Karpas-422 (cell line): ENCODE measurements at places on chromosomes 5 and 9. TPM values are rescaled to one million over a fixed set of nuclear protein-coding genes. Genes with fewer than 3 reads are reported as not detected.

The GALNT12 gene
- 14.9 and 16.2 TPM in 2 replicates for total RNA-seq

The LCN12 gene
- not detected in 2 replicates for total RNA-seq

DNA sequence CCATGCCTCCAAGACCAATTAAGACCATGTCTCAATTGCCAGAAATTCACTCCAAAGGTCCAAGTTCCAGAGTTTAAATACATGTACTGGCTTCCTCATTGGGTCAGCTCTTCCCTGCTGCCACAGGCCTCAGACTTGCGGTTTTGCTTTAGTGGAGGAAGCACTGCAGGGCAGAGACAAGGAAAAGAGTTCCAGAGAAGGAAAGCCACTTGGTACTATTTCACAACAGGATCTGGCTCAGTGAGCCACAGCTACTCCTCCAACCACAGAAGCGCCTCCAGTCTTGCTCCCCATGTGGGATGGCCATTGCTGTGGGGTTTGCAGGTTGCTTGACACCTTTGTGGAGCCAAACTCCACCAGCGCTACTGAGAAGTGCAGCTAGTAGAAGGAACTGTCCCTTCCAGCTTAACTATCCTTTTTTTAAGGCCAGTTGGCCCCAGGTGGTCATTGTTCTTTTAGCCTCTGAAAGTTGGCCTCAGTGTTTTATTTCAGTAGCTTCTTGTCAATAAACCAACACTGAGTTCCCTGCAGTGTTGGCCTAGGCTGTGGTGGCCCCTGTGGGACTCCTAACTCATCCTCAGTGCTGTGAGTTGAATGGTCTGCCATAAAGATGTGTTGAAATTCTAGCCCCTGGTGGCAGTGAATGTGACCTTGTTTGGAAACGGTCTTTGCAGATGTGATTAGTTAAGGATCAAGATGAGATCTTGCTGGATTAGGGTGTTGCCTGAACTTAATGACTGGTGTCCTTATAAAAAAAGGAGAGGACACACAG is 93.7 kb upstream of the DAP start:
- no peak for DNase-seq
- no peaks in the 10 kb centered on the region for H3K4me1 ChIP-seq
- H3K4me3 ChIP-seq = no peak overlapping the region
- no peak overlapping the region for H3K27ac ChIP-seq
- no peaks in the 10 kb centered on the region for H3K36me3 ChIP-seq

DNA sequence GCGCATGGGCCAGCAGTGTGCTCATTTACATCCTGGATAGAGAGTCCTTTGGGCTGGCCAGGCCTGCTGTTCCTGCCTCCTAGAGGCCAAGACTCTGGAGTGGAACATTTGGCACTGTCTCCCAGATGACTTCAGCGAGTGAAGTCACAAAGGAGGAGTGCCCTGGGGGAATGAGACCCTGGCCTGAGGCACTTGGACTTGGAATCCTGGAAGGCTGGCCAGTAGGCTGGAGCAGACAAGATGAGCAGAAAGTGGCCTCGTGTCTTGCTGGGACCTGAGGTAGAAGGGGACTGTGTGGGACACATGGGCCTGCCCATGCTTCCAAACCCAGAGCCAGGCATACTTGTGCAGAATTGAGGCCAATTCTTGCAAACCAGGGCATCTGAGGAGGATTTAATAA is at the start of gene TSSK1B:
TSS of gene TSSK1B (minus strand) at position 101 of the 400 bp plus-strand sequence. CDS start 150 bp downstream, outside the sequence.
- no peak within 1 kb of the TSS for H3K27ac ChIP-seq
- no peak within 1 kb of the TSS for H3K4me3 ChIP-seq
- H3K4me1 ChIP-seq = peaks cover 6% of the 10 kb centered on the region
- H3K36me3 ChIP-seq = no peaks in the 10 kb centered on the region

- H3K27ac ChIP-seq = no peak overlapping the region
- H3K4me3 ChIP-seq = no peak overlapping the region
- no peaks in the 10 kb centered on the region for H3K4me1 ChIP-seq
Measured at GRCh38 chr5:38289457-38289856, 31.1 kb downstream of the EGFLAM start.

- no peaks in the 10 kb centered on the region for H3K4me1 ChIP-seq
- no peaks in the 10 kb centered on the region for H3K27me3 ChIP-seq
- H3K27ac ChIP-seq = no peak overlapping the region
- DNase-seq = no peak
- H3K36me3 ChIP-seq = no peaks in the 10 kb centered on the region
Measured at GRCh38 chr9:19027825-19028224, 5.2 kb downstream of the SAXO1 start.

- H3K27me3 ChIP-seq = no peaks in the 10 kb centered on the region
- peaks cover 12% of the 10 kb centered on the region for H3K36me3 ChIP-seq
- DNase-seq = no peak
- no peak overlapping the region for H3K4me3 ChIP-seq
- no peak overlapping the region for H3K27ac ChIP-seq
- H3K4me1 ChIP-seq = no peaks in the 10 kb centered on the region
Measured at GRCh38 chr5:33474004-33474403, 33.2 kb downstream of the TARS1 start.
